ENCODE measurements at places on chromosomes 13 and 19. TPM values are rescaled to one million over a fixed set of nuclear protein-coding genes. Genes with fewer than 3 reads are reported as not detected.

PRODH2 gene
- 1.9 TPM for polyA plus RNA-seq

HIF3A gene
- polyA plus RNA-seq = 165 TPM

DNA sequence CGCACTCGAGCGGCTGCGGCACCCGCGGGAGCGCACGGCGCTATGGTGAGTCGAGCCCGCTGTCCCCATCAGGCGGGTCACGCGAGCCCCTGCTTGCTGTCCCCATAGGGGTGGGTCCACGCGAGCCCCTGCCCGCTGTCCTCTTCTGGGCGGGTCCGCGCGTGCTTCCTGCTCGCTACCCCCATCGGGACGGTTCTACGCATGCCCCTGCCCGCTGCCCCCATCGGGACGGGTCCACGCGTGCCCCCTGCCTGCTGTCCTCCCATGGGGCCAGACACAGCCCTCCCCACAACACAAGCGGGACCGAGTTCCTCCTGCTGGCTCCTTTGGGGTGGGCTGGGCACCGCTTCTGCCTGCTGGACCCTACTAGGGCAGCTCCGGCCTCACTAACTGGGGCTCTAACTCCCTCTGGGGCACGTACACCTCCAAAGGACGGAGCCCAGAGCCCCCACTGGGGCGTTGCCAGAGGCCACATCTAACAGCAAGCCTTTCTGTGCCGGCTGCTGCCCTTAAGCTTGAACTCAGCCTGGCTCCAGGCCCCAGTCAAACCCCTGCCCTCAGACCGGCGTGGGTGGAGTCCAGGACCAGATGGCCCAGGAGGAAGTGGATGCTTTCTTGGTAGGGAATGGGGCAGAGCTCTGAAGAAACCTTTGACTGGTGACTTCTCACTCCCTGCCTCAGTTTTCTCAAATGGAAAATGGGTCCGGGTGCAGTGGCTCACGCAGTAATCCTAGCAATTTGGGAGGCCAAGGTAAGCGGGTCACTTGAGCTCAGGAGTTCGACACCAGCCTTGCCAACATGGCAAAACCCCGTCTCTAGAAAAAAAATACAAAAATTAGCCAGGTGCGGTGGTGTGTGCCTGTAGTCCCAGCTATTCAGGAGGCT is 722 bp downstream of the COLGALT1 start:
- peaks cover 9% of the 10 kb centered on the region for H3K4me1 ChIP-seq
- H3K4me3 ChIP-seq = peak overlapping the region; percentile 97
- H3K27ac ChIP-seq = peak overlapping the region; percentile 83
- peaks cover 21% of the 10 kb centered on the region for H3K36me3 ChIP-seq
- H3K27me3 ChIP-seq = no peaks in the 10 kb centered on the region

- no peaks in the 10 kb centered on the region for H3K36me3 ChIP-seq
- no peak for DNase-seq
- no peaks in the 10 kb centered on the region for H3K4me1 ChIP-seq
- H3K27me3 ChIP-seq = no peaks in the 10 kb centered on the region
- no peak overlapping the region for H3K27ac ChIP-seq
Observed at GRCh38 chr13:89066868-89067466, 1395.8 kb downstream of the SLITRK5 start.

DNA sequence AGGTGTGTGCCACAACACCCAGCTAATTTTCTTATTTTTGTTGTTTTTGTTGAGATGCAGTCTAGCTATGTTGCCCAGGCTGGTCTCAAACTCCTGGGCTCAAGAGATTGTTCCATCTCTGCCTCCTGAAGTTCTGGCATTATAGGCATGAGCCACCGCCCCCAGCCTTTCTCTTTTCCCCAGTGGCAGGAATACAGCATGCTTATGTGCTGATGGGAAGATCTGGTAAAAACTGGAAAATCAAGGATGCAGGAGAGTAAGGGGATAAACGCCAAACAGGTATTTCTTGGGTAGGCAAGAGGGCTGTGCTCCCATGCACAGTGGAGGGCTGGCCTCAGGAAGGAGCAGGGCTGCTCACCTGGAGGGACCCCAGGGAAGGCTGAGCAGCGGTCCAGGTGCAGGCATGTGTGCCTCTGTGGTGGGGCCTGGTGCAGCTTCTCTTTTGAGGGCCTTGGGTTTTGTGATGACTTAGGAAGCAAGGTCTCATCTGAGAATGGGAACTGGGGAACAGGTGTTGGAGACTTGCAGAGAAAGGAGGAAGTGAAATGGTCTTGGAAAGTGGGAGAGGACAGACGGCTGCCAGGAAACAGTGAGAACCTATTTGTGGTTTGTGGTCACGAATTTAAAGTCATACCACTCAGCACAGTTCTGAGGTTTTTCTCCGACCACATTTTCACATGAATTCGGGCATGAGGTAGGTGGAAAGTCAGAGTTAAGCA is 106.5 kb downstream of the TEX26 start:
- H3K27ac ChIP-seq = no peak overlapping the region
- H3K27me3 ChIP-seq = peaks cover 8% of the 10 kb centered on the region
- no peaks in the 10 kb centered on the region for H3K4me1 ChIP-seq
- no peak overlapping the region for H3K4me3 ChIP-seq

DNA sequence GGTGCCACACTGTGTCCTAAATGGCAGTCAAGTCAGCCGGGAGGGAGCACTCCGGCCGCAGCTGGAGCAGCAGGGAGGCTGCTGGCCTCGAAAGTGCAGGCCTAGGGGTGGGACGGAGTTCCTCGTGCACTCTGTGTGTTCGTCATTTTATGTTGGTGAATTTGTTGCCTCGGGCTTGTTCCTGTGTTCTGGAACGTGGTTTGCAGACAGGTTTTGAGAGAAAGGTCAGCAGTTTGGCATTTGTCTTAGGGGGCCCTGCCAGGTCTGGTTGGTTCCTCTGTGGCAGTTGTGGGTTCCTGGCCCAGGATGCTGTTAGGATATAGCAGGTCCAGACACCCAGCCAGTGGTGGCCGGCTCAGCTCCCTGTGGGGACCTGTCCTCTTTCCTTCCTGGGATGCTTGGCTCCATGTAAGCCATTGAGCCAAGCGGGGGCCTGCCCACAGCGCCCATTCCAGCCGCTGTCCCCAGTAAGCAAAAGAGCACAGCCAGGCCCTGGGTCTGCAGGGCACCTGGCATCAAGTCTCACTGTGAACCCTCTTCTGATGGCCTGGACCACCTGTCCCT is 30.0 kb downstream of the MPHOSPH8 start:
- H3K4me3 ChIP-seq = no peak overlapping the region
- no peak for DNase-seq
- H3K27ac ChIP-seq = no peak overlapping the region
- peaks cover 76% of the 10 kb centered on the region for H3K36me3 ChIP-seq

DNA sequence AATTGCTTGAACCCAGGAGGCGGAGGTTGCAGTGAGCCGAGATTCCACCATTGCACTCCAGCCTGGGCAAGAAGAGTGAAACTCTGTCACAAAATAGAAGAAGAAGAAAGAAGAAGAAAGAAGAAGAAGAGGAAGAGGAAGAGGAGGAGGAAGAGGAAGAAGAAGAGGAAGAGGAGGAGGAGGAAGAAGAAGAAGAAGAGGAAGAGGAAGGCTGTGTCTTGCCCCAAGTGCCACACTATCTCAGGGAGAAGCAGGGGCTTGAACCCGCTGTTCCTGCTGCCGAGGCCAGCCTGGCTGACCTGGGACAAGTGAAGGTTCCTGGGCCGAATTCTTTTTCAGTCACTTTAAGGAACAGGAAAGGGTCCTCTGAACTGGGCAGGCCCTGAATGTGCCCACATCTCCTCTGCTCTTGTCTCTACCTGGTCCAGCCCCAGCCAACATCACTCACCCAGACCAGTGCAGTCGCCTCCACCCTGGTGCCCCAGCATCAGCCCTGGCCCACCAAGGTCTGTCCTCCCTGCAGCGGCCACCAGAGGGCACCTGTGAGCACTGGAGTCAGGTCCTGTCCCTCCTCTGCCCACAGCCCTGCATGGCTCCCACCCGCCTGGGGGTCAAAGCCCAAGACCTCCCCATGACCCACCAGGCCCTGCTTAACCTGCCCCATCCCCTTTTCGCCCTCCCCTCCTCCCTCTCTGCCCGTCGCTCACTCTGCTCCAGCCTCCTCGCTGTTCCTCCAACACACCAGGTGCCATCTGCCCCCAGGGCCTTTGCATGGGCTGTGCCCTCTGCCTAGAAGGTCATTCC is 20.0 kb downstream of the TICAM1 start:
- H3K27ac ChIP-seq = no peak overlapping the region
- peaks cover 4% of the 10 kb centered on the region for H3K36me3 ChIP-seq
- H3K27me3 ChIP-seq = no peaks in the 10 kb centered on the region
- H3K4me3 ChIP-seq = no peak overlapping the region

RNF225 gene
- not detected for polyA plus RNA-seq

- H3K27ac ChIP-seq = no peak overlapping the region
- no peak overlapping the region for H3K4me3 ChIP-seq
- peaks cover 13% of the 10 kb centered on the region for H3K4me1 ChIP-seq
- H3K27me3 ChIP-seq = no peaks in the 10 kb centered on the region
Observed at GRCh38 chr19:44948237-44948636, 2.4 kb downstream of the APOC2 start.

DNA sequence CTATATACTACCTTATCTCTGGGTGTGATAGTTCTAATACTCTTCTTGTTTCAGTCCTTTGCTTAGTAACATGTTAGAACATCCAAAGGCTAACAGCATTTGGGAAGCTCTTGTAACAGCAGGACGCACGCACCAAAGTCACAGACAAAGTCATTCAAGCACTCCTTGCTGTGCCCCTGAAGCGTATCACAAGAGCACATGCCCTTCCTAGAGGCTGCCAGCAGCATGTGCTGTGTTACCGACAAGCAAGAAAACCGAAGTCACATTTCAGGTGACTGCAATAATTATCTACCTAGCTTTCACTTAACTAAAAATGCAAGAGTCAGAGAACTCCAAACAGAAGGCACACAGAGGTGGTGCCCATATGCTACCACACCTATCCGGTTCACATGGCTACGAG is 194.1 kb downstream of the KLF12 start:
- no peaks in the 10 kb centered on the region for H3K27me3 ChIP-seq
- no peak overlapping the region for H3K4me3 ChIP-seq
- no peak overlapping the region for H3K27ac ChIP-seq
- no peak for DNase-seq
- H3K36me3 ChIP-seq = no peaks in the 10 kb centered on the region

ZNF865 gene
- polyA plus RNA-seq = 10.4 TPM

ZNF222 gene
- polyA plus RNA-seq = 6.7 TPM

- DNase-seq = no peak
- H3K4me1 ChIP-seq = no peaks in the 10 kb centered on the region
- H3K27me3 ChIP-seq = no peaks in the 10 kb centered on the region
- peaks cover 70% of the 10 kb centered on the region for H3K36me3 ChIP-seq
- H3K27ac ChIP-seq = no peak overlapping the region
Observed at GRCh38 chr19:11446652-11447301, 11.3 kb downstream of the PRKCSH start.

DNA sequence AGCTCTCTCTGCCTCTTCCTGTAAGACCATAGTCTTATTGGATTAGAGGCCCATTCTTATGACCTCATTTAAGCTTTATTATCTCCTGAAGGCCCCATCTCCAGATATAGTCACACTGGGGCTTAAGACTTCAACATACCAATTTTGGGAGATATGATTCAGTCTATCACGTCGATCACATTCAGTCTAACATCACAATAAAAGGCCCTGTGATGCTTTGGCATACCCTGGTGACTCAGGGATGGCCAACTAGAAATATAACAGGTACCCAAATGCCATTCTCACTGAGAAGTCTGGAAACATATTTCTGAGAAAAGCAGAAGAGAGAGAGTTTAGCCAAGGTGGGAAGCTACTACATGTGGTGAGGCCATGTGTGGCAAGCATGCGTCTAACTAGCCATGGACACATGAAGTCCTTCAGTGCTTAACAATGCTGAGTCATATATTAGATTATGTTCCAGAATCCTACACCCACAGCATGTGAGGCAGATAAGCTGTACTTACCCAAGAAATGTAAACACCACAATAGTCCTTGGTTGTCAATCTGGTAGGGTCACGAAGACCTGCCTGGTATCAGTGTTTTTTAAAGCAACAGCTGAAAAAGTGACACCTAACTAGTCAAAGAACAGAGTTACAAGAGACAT is 485.1 kb downstream of the FOXO1 start:
- no peaks in the 10 kb centered on the region for H3K4me1 ChIP-seq
- peak; percentile 53 for DNase-seq
- no peaks in the 10 kb centered on the region for H3K36me3 ChIP-seq
- H3K4me3 ChIP-seq = no peak overlapping the region
- no peak overlapping the region for H3K27ac ChIP-seq

SIGLEC5 gene
- 0.18 TPM for polyA plus RNA-seq

GRCh38 chr19:45473367-45473681 is 5.5 kb downstream of the FOSB start:
- no peak for DNase-seq
- peaks cover 19% of the 10 kb centered on the region for H3K4me1 ChIP-seq
- no peaks in the 10 kb centered on the region for H3K36me3 ChIP-seq
- no peak overlapping the region for H3K4me3 ChIP-seq
- no peak overlapping the region for H3K27ac ChIP-seq
- H3K27me3 ChIP-seq = peaks cover 53% of the 10 kb centered on the region

GRCh38 chr13:113383089-113383488 is 19.2 kb upstream of the GRTP1 start:
- no peak overlapping the region for H3K4me3 ChIP-seq
- no peak overlapping the region for H3K27ac ChIP-seq
- H3K27me3 ChIP-seq = no peaks in the 10 kb centered on the region
- no peaks in the 10 kb centered on the region for H3K4me1 ChIP-seq
- no peak for DNase-seq

MBD3L2 gene
- polyA plus RNA-seq = 0.33 TPM

CILP2 gene
- 0.09 TPM for polyA plus RNA-seq

DNA sequence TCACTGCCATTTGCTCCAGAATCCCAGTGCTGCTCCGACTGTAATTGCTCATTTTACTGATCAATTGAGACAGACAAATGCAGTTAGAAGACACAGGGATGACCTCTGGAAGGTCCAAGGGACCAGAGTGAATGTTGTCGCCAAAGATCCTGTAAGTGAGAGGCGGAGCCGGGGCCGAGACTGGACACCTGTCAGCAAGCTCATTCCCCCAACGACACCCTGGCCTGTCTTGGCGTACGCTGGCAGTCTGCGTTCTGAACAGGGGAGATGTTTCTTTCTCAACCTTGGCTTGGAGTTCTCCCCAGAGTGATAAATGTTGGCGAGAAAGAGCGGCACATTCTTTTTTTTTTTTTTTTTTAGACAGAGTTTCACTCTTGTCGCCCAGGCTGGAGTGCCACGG is 24.2 kb downstream of the GADD45B start:
- no peak overlapping the region for H3K4me3 ChIP-seq
- H3K36me3 ChIP-seq = no peaks in the 10 kb centered on the region
- H3K27ac ChIP-seq = no peak overlapping the region
- peaks cover 11% of the 10 kb centered on the region for H3K4me1 ChIP-seq
- peaks cover 8% of the 10 kb centered on the region for H3K27me3 ChIP-seq

DNA sequence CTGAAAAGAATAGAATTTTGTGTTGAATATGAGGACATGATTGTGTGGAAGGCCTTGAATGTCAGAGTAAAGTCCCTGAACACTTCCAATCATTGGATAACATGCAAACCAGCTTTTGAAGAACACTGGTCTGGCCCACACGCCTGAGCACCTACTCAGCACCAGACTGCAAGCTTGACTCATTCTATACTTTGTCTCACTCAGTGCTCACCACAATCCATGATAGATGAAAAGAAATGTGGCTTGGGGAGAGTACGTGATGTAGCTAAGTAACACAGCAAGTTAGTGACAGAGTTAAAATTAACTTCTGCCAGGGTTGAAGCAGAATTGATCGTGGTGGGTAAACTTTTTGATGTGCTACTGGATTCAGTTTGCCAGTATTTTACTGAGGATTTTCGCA is 12.0 kb downstream of the DLEU7 start:
- H3K4me3 ChIP-seq = no peak overlapping the region
- H3K27ac ChIP-seq = no peak overlapping the region
- no peaks in the 10 kb centered on the region for H3K27me3 ChIP-seq
- no peaks in the 10 kb centered on the region for H3K4me1 ChIP-seq
- DNase-seq = no peak

- no peaks in the 10 kb centered on the region for H3K27me3 ChIP-seq
- no peaks in the 10 kb centered on the region for H3K4me1 ChIP-seq
- no peak overlapping the region for H3K4me3 ChIP-seq
- DNase-seq = no peak
Observed at GRCh38 chr19:21704320-21704719, 63.1 kb downstream of the ZNF100 start.
